ENCODE measurements at places on chromosomes 7 and 10.

DNA sequence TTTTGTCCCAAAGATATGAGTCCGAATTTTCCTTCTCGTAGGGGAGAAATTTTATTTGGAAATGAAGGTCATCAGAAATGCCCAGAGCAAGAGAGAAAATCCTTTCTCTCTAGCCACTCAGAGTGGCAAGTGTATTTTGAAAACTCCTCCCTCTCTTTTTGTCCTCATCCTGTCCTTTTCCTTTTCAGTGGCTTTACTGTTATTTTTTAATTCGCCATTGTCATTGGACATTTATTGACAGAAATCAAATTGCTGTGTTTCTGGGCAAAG lies 39.6 kb downstream of the TET1 start:
- DNase-seq: no peak

GRCh38 chr10:64345856-64346255 lies 824.7 kb downstream of the REEP3 start:
- DNase-seq: no peak

- DNase-seq: no peak
Measured at GRCh38 chr10:42969147-42969546, 107.7 kb upstream of the RET start.

DNA sequence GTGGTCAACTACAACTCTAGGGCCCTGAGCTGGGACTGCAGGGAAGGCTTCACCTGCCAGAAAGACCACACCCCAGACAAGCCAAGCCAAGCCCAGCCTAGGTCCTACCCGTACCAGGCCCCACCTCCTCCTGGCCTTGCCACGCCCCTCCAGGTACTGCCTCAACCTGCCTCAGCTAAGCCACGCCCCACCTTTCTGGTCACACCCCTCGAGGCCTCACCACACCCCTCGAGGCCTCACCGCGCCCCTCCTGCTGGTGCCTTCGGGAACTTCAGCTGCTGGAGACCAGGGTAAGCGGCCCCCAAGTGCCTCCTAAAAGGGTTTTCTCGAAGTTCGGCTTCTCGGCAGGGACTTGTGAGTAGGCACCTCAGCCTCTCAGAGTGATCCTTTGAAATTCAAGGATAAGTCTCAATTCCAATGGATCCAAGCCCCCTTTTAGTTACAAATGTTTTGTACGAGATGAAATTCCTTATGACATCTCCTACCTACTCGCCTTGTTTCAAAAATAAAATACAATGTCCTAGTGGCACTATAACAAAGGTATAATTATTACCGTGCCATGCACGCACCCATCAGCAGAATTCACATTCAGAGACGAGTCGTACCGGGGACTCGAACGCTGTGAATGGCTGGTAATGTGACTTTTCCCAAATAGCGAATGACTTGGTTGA lies 171.2 kb downstream of the ARHGAP21 start:
- peak; percentile 39 for DNase-seq

GRCh38 chr10:124124123-124124768 lies 30.8 kb upstream of the CHST15 start:
- no peak for DNase-seq

- DNase-seq: no peak
Measured at GRCh38 chr10:78934532-78934898, 134.3 kb upstream of the ZMIZ1 start.

GRCh38 chr10:35545878-35546590 lies 59.1 kb upstream of the GJD4 start:
- DNase-seq: no peak

- DNase-seq: no peak
Measured at GRCh38 chr7:2719007-2719406, 31.0 kb downstream of the AMZ1 start.

DNA sequence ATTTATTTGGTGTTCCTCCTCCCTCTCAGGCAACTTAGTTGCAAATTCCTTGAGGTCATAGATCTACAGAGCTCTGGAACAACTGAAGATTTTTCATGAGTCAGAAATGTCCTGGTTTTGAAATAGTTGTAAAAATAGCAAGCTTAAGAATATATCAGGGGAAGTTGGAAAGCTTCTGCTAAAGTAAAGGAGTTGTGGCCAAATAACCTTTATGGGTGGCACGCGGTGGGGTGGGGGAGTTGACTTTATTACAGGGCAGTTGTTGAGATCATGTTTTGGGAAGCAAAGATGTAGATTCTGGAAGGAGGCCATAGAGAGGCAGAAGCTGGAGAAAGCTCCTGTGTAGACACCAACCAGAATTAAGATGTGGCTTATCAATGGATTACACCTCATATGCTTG lies 326.0 kb upstream of the MTPN start:
- DNase-seq: no peak

- DNase-seq: no peak
Measured at GRCh38 chr10:126294451-126294850, 93.8 kb downstream of the ADAM12 start.

DNA sequence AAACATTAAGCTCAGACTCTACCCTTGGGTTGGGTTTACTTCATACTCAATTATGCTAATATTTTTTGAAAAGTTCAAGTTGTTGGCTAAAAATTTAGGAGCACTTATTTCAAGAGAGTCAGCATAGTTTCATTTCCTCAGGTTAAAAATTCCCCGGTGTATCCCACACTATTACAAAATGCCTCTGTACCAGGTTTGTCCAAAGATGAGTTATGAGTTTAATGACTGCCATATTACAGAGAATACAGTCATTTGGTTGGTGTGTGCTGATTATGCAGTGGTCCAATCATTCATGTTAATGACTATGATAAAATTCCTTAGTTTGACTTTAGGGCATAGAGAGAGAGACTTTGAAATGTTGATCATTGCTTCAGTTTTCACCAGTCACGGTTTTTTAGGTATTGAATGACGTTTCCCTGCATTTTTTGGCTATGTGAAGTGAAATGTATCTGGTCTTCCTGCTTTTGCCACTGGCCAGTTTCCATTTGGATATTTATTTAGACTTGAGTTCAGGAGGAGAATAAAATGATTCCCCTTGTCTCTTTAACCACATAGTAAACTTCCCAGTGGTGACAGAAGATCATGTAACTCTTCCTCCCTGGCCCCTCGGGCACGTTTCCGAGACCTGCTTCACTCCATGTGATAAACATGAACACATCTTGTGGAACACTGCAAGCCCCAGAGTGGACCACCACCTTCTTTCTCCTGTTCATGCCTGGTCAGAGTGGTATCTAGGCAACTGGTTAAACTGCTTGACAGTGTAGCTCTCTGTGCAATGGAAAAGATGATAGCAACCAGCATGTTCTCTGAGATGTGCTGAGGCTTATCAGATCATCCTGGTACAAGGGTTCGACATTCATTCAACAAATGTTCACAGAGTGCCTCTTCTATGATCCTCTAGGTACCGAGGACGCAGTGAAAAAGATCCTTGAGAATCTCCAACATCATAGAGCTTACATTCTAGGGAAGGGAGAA lies 153.6 kb downstream of the CACNB2 start:
- no peak for DNase-seq

GRCh38 chr10:124388476-124388822 lies 30.3 kb downstream of the OAT start:
- no peak for DNase-seq

GRCh38 chr7:74495112-74496086 lies 41.7 kb downstream of the GTF2IRD1 start:
- DNase-seq: no peak

- DNase-seq: no peak
Measured at GRCh38 chr10:127849921-127850320, 42.8 kb downstream of the CLRN3 start.

- no peak for DNase-seq
Measured at GRCh38 chr7:40977533-40977932, 725.4 kb downstream of the INHBA start.

DNA sequence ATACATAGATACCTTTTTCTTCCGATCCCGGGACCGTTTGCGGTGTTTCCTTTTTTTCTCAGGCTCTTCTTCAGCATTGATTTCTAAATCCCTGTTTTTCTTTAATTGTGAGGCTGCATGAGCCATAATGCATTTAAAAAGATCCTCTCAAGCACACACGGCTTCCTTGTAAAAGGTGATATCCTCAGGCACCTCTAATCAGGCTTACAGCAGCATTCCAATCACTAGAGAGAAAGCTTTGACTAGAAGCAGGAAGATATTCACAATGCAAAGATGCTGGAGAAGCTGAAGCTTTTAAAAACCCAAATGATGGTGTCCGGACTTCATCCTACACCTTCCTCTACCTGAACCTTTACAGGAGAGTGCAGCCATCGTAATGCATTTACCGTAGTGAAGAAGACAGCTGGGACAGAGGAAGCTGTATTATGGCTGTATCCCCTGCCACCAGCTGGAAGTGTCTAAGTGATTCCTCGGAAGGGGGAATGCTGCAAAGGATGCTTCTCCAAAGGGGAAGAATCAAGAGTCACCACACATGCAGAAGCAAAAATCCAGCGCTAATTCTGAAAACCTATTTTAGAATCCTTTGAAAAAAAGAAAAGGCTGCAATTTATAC lies at the start of gene ANK3:
ANK3 (minus strand) TSS at position 463 of the 613 bp plus-strand sequence; CDS start at position 126, 337 bp downstream.
- no peak for DNase-seq

DNA sequence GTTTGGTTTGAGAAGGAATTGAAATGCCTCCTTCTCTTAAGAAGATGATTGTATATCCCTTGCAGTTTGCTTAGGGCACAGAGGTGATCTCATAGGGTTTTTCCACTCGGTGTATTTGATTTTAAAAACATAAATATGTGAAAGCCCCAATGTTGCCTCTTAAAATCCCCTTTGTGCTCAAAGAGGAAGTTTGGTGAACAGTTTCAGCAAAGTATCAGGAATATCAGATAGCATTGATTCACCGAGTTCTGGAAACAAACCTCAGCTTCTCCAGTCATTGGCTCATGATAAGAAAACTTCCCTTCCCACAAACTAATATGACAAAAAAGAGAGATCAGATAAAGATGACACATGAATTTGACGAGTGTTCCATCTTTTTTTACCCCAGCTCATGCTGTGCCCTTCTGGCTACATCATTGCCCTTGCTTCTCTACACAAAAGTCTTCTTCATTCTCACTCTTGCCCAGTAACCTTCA lies 20.1 kb upstream of the SMNDC1 start:
- DNase-seq: no peak

- no peak for DNase-seq
Measured at GRCh38 chr10:99329554-99330346, 594 bp downstream of the CNNM1 start.

GRCh38 chr7:105617280-105618015 lies 36.2 kb upstream of the EFCAB10 start:
- DNase-seq: no peak

DNA sequence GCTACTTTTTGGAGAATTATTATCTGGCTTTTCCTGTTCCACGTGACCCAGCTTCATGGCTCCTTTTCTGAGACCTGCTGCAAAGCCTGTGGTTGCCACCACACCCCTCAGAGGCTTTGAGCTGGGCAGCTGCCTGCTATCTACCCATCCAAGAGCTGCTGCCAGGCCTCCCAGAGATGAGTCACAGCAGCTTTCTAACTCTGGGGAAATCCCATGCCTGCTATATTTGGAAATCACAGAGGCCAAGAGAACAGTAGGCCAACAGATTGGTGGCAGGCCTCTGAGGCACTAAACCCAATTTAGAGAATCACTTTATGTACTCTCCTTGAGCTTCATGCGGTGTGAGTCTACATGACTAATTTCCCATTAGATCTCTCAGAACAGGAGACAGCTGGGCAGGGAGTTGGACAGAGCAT lies 35.2 kb downstream of the SGCE start:
- peak; percentile 85 for DNase-seq

DNA sequence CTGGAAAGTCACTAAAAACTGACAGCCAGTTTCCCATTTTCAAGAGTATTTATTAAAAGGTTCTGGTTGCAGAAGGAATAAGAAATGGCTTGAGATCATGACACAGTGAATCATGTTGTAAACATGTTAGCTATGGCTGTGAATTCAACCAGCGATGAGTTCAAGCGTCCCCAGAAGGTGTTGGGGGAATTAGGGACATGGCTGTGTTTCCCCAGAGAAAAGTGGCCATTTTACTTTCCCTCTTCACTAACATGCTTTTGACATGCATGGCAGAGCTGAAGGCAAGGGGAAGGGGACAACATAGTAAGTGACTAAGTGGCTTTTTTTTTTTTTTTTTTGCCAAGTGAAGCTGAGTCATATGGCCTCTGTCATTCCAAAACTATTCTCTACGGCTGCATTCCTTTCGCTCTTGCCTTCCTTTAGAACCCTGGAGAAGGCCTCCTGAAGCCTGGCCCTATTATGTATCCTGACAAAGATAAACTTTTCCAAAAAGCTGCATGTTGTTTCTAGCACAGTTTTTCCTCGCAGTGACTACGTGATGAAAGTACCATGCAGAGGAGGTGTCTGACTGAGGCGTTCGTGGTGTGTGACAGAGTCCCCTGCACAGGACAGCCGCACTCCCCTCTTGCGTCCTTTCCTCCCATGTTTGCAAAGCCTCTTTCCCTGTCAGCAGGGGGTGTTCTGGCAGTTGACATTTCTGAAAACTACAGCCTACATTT lies 46.9 kb downstream of the EGFR start:
- peak; percentile 65 for DNase-seq
